Activated CD4-positive, alpha-beta memory T cell treated with anti-CD3 and anti-CD28 coated beads for 36 hours (primary cell): ENCODE measurements at places on chromosomes 4 and X. TPM values are rescaled to one million over a fixed set of nuclear protein-coding genes. Genes with fewer than 3 reads are reported as not detected.

The HHIP gene
- not detected for total RNA-seq

The MGST2 gene
- total RNA-seq: 8.7 TPM

The GPR82 gene
- total RNA-seq: 0.19 TPM

The IL15 gene
- total RNA-seq: 1.4 TPM

The GAGE13 gene
- not detected for total RNA-seq

The MAGEC1 gene
- total RNA-seq: not detected

The KDR gene
- not detected for total RNA-seq

GRCh38 chr4:86706923-86707597, 112.9 kb downstream of the PTPN13 start:
- no peak for DNase-seq

DNA sequence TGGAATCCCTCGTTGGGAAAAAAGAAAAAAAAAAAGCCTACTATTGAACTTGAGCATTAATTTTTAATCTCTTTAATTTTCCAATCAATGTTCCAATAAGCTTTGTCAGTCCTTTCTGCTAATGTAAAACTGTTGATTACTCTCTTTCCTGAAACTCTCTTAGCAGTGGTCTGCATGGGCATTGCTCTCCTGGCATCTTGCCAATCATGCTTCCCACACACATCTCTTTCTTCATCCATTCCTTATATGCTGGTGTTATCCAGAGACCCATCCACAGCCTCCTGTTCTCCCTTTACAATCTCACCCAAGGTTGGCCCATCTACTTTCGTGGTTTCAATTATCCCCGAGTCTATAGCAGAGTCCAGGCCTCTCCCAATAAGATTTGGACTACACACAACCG, 31.8 kb upstream of the KCNE5 start:
- no peak for DNase-seq

DNA sequence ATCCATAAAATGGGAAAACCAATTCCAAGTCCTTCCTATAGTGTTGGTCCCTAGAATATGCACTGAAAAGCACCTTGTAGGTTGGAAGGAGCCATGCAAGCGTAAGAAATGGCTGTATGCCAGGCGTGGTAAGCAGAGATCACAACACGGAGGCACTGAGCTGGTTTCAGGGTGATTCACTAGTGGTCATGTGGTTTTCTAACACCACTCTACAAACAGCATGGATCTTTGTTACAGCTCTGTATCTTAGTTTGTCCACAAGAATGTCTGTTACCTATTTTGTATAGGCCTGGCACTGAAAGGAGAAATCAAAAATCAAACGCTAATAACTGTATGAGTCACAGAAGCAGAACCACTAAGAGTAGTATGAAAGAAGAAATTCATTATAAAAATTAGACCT, 71.9 kb downstream of the MAGEB17 start:
- DNase-seq: peak; percentile 28

DNA sequence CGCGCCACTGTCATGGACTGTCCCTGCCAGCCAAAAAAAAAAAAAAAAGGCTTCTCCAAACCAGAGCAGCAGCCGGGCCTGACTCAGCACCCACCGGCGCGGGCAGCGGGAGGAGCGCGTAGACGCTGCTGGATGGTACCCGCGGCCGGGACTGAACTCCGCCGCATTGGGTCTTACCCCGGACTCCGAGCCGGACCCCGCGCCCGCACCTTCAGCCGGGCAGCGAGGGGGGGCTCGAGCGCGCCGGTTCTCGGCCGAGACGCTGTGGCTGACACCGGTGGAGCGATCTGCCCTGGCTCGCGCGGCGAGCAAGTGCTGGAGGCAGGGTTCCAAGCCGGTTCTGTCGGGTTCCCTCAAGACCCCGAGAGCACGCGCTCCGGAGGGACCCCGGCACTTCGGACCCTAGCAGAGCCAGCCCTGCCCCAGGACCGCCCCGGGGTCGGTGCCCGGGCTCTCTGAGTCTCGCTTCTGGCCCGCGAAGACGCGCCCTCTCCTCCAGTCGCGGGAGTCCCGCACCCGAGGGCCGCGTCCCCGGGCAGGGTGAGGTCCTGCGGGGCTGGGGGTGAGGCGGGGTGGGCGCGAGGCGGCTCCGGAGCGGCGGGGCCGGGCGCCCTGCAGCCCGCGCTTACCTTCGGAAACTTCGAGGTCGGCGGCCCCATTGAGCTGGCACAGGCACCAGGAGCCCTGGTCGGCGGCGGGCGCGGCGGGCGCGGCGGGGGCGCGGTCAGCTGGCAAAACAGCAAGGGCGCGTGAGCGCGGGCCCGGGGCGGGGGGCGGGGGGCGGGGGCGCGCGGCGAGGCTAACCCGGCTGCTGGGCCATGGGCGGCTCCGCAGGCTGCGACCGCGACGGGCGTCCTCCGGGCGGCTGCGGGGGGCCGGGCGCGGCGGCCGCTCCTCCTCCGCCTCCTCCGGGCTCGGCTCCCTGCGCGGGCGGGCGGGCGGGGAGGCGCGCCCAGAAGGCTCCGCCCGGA, 11.8 kb upstream of the MAN2B2 start:
- DNase-seq: no peak

GRCh38 chr4:104063341-104063740, 343.6 kb upstream of the TACR3 start:
- DNase-seq: no peak

DNA sequence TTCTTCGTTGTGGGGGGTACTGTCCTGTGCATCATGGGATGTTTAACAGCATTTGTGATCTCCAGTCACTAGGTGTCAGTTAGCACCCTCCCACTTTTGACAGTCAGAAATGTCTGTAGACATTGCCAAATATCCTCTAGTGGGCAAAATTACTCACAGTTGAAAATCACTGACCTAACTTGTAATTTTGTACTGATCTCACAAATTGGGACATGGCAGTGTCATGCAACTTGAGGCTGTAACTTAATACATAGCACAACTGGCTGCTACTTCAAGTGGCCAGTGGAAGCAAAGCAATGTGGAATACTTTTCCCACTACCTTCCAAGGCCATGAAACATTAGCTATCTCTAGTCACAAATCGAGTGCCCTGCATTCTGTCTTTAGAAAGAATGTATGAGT, 23.2 kb upstream of the TSPAN7 start:
- DNase-seq: no peak

- DNase-seq: no peak
These were observed 28.3 kb upstream of the AP1S2 start for GRCh38 chrX:15882704-15883539.

GRCh38 chrX:71225676-71226075, 2.7 kb downstream of the GJB1 start:
- no peak for DNase-seq
